Smooth muscle cell of the brain vasculature (primary cell): ENCODE measurements at places on chromosomes 11 and 22.

GRCh38 chr11:97888641-97889040 lies 1132.1 kb upstream of the CNTN5 start:
- no peak for DNase-seq

DNA sequence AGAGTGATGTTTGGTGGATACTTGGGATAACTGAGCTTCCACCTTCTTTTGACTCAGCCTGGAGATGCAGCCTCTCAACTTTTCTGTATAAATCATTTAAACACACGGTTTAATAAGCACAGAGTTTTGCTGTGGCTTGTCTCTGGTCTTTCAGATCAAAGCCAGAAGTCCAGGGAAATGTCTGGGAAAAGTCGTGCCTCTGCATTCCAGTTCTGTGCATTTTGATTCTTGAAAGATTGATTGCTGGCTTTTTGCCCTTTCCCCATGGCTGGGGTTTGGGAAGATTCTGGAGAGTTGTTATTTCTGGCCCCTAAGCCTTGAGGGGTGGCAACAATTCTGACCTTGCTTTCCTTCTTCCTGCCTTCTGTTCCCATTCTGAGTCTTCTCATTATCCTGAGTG lies 154.1 kb downstream of the COMMD9 start:
- DNase-seq: no peak

- no peak for DNase-seq
Measured at GRCh38 chr11:74084796-74085541, 76.1 kb upstream of the UCP3 start.

DNA sequence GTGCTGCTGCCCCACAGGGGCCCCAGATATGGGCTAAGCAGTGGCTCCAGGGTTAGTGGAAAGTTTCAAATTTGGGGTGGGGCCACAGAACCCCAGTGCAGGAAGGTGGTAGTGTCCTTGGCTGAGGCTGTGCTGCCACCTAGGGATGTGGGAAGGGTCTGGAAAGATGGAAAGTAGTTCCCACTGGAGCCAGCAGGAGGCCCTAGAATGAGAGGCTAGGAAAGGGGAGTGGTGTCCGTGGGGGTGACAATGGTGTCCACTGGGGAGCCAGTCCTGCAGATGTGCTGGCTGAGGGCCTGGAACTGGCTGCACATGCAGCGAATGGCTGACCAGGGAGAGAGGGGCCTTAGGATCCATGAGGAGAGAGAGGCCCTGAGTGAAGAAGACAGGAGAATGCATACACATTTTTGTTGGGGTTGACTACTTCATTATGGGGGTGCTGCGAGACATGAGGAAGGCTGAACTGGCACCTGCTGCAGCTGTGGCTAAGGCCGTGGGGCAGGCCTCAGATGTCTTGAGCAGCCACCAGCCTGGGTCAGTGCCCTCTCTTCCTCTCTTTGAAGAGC lies 21.1 kb downstream of the RFPL3 start:
- DNase-seq: no peak

DNA sequence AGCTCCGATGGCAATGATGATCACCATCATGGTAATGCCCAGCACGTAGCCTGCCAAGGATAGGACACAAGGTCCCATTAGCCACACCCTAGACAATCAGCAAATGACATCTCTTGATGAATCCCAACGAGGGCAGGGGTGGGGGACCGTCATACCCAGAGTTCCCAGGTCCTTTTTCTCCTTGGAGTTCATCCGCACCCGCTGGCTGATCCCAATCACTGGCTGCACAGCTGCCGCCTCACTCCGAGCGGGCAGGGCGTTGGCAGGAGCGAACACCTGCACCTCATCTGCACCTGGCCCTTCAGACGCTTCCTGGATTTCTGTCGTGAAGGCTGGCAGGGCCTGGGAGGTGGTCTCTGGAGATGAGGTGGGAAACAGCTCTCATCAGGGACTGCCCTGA lies 2.9 kb downstream of the PIK3IP1 start:
- no peak for DNase-seq

DNA sequence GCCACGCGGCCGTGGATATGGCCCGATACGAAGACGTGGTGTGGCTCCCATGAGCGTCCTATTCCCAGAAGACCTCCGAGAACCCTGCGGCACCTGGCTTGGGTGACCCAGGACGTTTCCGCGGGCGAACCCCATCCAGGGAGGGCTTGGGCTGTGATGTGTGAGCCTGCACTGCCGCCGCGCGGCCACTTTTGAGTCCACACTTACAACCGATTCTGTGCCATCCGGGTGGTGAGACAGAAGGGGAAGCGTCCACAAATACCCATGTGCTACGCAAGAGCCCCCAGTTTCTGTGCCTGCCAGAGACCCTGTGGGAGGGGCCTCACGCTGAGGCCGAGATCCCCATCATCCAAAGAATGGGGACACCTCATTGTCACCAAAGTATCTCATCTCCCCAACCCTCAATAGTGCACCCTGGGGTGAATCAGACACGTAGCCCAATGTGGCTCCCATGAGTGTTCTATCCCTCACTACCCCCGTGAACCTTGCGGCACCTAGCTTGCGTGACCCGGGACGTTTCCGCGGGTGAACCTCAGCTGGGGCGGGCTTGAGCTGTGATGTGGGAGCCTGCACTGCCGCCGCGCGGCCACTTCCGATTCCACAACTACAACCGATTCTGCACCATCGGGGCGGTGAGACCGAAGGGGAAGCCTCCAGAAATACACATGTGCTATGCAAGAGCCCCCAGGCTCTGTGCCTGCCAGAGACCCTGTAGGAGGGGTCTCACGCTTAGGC lies 4.6 kb upstream of the H19 start:
- DNase-seq: no peak

DNA sequence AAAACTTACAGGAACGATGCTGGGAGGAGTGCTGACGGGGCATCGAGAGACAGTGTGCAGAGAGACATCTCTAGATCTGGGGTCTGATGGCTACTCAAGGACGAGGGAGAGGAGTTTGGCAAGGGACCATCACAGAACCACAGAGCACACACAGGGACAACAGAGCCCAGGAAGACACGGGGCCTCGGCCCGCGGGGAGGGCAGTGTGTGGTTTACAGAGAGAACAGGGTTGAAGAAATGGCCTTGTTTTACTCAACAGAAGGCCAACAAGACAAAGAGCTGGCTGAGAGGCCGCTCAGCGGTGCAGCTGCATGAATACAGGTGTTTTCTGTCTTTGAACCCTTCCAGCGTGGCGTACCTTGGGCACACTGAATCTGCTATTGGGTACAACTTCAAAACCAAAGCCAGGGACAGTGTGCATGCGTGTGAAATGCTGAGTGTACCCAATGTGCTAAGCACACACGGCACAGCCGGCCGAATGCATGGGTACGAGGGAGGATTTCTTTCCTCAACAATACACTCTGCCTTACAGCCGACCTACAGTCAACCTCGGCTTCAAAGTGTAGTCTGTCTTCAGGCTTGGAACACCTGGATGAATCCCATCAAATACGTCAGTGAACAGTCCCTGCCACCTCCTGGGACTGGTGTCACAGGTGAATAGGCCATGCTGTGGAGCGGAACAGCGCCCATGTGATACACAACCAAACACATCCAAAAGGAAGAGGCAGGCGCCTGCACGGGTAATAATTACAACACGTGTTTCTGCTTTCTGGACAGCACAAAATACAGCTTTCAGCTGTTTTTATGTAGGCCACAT lies 20.7 kb upstream of the BID start:
- DNase-seq: no peak
